Stimulated activated CD4-positive, alpha-beta T cell treated with anti-CD3 and anti-CD28 coated beads, Interleukin-12 subunit alpha, Interleukin-12 subunit beta, amount 100 ng/mL, for 24 hours (primary cell): ENCODE measurements at places on chromosomes 12 and 14.

DNA sequence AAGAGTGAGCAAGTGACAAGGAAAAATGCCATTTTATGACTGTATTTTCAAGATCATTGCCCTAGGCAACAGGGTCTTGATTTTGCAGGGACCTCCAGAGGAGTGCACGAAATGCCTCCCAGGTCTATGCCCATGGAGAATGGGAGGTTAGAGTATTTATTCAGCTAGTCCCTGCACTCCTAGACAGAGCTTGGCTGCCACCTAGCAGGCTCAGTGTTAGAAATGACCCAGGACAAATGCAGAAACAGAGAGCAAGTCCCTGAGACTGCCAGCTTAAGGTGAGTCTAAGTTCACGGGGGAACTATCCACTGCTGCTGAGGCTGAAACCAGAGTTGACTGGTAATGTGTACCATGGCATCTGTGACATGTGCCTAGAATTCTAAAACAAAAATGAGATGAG is 506.4 kb downstream of the MED13L start:
- DNase-seq: no peak

GRCh38 chr12:98895086-98895651 is 250.1 kb downstream of the APAF1 start:
- no peak for DNase-seq

- no peak for DNase-seq
These were observed 17.4 kb downstream of the TMPO start for GRCh38 chr12:98532687-98533304.

DNA sequence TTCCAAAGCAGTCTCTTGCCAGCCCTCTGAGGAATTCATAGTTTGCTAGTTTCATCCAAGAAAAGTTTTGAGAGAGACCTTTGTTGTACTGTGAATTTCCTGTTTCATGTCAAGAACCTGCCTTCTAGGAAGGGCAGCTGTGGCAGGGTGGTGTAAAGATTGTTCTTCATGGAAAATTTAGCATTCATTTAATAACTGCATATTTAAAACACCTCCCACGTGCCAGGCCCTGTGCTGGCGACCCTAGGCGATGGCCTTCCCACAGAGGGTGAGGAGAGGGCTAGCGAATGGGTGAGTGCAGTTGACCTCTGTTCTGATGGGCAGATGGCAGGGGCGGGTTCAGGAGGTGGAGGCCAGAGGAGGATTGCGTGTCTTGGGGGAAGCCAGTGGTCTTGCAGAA is 43.2 kb downstream of the MLXIP start:
- DNase-seq: no peak

DNA sequence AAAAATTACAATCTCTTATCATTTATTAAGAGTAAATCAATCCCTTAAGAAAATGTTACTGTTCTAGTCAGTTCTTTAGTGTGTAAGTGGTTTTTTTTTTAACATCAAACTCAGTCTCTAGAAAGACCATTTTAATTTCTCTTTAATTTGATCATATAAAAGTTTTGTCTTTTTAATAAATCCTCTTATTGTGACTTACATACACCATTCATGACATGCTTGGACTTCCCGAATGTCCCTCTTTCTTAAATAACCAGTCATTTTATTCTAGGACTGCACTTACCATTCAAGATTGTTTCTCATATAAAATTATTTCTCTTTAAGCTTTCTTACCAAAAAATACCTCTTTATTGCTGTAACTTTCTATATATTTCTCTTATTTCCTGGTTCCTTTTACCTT is 60.8 kb upstream of the EVL start:
- DNase-seq: no peak
